ENCODE measurements at places on chromosomes 6 and 20.

DNA sequence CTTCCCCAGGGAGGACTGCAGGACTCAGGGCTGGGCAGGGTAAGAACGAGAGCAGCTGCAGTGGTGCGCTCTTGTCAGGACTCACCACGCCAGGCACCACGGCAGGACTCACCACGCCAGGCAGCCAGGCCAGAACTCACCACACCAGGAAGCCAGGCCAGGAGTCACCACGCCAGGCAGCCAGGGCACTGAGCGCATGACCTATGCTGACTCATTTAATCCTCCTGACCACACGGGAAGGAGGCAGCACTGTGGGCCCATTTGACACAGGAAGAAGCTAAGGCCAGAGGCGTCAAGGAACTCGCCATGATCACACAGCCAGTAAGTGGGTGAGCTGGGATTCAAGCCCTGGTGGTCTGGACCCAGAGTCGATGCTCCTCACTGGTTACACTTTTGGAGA lies 189.3 kb downstream of the PREX1 start:
- DNase-seq = no peak

GRCh38 chr20:49228676-49229075 lies 9.5 kb downstream of the DDX27 start:
- DNase-seq = peak; percentile 24

- no peak for DNase-seq
Measured at GRCh38 chr6:148343047-148343782, 577 bp downstream of the SASH1 start.

DNA sequence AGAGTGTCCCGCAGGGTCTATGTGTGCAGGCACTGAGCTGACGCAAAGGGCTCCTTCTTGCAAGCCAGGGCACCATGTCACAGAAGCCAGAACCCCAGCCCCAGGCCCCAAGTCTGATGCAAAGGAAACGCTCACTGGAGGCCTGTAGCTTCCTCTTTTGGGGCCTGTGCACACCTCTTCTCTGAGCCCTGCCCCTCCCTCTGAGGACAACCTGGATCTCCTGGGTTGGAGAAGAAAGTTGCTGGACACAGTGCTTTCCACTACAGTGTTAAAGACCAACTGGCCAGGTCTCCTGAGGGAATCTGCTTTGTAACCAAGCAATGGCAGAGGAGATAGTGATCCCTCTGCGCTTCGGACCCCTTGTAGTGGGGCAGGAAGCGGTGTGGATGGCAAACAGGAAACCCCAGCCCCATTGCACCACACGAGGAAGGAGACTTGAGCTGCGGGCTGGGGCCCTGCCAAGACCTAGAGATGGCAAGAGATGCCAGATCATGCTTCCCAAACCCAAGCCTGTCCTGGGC lies 90.0 kb downstream of the PRND start:
- DNase-seq = no peak

All from skeletal muscle cell (primary cell).